ENCODE measurements at places on chromosomes 2 and 18.

GRCh38 chr18:79426376-79427300, 30.9 kb downstream of the NFATC1 start:
- no peaks in the 10 kb centered on the region for H3K4me1 ChIP-seq
- no peak for DNase-seq
- no peaks in the 10 kb centered on the region for H3K27me3 ChIP-seq
- H3K27ac ChIP-seq = no peak overlapping the region
- no peak overlapping the region for H3K4me3 ChIP-seq
- no peaks in the 10 kb centered on the region for H3K36me3 ChIP-seq

GRCh38 chr18:42712065-42712464, 403.4 kb downstream of the RIT2 start:
- no peaks in the 10 kb centered on the region for H3K4me1 ChIP-seq
- H3K27me3 ChIP-seq = no peaks in the 10 kb centered on the region
- no peak overlapping the region for H3K27ac ChIP-seq
- DNase-seq = no peak
- no peak overlapping the region for H3K4me3 ChIP-seq

GRCh38 chr2:235961711-235962110, 206.5 kb downstream of the GBX2 start:
- no peak overlapping the region for H3K27ac ChIP-seq
- no peak for DNase-seq
- no peaks in the 10 kb centered on the region for H3K27me3 ChIP-seq
- no peaks in the 10 kb centered on the region for H3K36me3 ChIP-seq

- no peak overlapping the region for H3K4me3 ChIP-seq
- peaks cover 4% of the 10 kb centered on the region for H3K4me1 ChIP-seq
- no peak overlapping the region for H3K27ac ChIP-seq
Measured at GRCh38 chr2:106177581-106177980, 16.5 kb downstream of the UXS1 start.

- H3K4me3 ChIP-seq = no peak overlapping the region
- H3K36me3 ChIP-seq = no peaks in the 10 kb centered on the region
- H3K4me1 ChIP-seq = no peaks in the 10 kb centered on the region
- DNase-seq = peak; percentile 43
- no peaks in the 10 kb centered on the region for H3K27me3 ChIP-seq
Measured at GRCh38 chr2:101770726-101771125, 73.2 kb downstream of the MAP4K4 start.

DNA sequence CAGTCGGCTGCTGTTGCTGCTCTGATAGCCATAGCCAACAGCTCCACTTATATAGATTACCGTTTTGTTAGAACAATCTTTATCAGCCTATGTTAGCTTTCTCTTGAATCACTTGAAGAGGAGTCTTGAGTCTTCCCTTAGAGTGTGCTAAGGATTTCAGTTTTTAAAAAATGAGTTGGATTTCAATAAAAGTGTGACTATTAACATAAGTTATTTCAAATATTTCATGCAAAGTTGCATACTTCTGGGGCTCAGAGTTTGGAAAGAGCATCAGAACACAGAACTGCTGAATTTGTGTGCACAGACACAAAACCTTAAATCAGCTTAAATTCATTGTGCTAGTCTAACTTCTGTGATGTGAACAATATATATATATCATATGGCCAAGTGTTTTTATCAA, 174.7 kb downstream of the MTX2 start:
- no peak overlapping the region for H3K27ac ChIP-seq
- no peak for DNase-seq
- no peaks in the 10 kb centered on the region for H3K4me1 ChIP-seq
- H3K27me3 ChIP-seq = no peaks in the 10 kb centered on the region
- H3K4me3 ChIP-seq = no peak overlapping the region

- no peaks in the 10 kb centered on the region for H3K4me1 ChIP-seq
- no peaks in the 10 kb centered on the region for H3K27me3 ChIP-seq
- no peak for DNase-seq
- H3K4me3 ChIP-seq = no peak overlapping the region
Measured at GRCh38 chr18:48570313-48570712, 31.5 kb downstream of the CTIF start.

GRCh38 chr2:113686537-113686936, 59.5 kb downstream of the RABL2A start:
- H3K4me3 ChIP-seq = no peak overlapping the region
- DNase-seq = no peak
- no peaks in the 10 kb centered on the region for H3K27me3 ChIP-seq
- no peak overlapping the region for H3K27ac ChIP-seq

GRCh38 chr2:101153787-101154186, 2.6 kb upstream of the TBC1D8 start:
- H3K27ac ChIP-seq = no peak overlapping the region
- no peak overlapping the region for H3K4me3 ChIP-seq
- peaks cover 4% of the 10 kb centered on the region for H3K27me3 ChIP-seq
- H3K4me1 ChIP-seq = peaks cover 11% of the 10 kb centered on the region

DNA sequence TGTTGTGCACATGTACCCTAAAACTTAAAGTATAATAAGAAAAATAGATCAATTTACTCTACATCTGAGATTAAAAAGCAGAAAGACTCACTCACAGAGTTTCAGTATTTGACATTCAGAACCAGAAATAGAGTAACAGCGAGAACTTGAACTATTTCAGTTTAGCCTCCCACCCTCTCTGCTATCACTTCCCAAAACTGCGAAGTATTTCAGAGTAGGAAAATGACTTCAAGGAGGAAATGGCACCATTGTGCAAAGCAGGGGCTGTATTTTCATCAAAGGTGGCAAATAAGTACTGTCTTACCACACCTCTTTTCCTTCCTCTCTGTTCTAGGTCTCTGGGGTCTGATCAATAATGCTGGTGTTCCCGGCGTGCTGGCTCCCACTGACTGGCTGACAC, 13.6 kb downstream of the DHRS9 start:
- H3K27me3 ChIP-seq = no peaks in the 10 kb centered on the region
- H3K4me3 ChIP-seq = no peak overlapping the region
- peaks cover 4% of the 10 kb centered on the region for H3K4me1 ChIP-seq
- DNase-seq = no peak
- no peak overlapping the region for H3K27ac ChIP-seq

- H3K4me3 ChIP-seq = no peak overlapping the region
- DNase-seq = no peak
- H3K27me3 ChIP-seq = no peaks in the 10 kb centered on the region
- no peaks in the 10 kb centered on the region for H3K36me3 ChIP-seq
Measured at GRCh38 chr2:62540408-62541168, 34.6 kb upstream of the TMEM17 start.

DNA sequence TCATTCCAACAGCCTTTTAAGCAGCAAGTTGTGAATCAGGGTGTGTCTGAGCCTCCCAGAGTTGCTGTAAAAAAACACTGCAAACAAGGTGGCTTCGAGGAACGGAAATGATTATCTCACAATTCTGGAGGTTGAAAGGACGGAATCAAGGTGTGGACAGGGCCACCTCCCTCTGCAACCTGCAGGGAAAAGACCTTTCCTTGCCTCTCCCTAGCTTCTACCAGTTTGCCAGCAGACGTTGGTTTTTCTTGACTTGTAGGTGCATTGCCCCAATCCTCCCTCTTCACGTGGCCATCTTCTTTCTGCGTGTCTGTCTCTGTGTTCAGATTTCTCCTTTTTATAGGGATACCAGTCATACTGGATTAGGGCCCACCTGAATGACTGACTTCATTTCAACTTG, 24.8 kb upstream of the TMEM131 start:
- no peak overlapping the region for H3K27ac ChIP-seq
- no peaks in the 10 kb centered on the region for H3K27me3 ChIP-seq
- no peak for DNase-seq
- H3K4me1 ChIP-seq = no peaks in the 10 kb centered on the region

Measured in MM.1S (cell line).